Right ventricle myocardium superior (tissue), 1 donor: ENCODE measurements at places on chromosomes 1 and 21. TPM values are rescaled to one million over a fixed set of nuclear protein-coding genes. Genes with fewer than 3 reads are reported as not detected.

- DNase-seq = no peak
These were observed 27.7 kb downstream of the DNAJC11 start for GRCh38 chr1:6673816-6674398.

DNA sequence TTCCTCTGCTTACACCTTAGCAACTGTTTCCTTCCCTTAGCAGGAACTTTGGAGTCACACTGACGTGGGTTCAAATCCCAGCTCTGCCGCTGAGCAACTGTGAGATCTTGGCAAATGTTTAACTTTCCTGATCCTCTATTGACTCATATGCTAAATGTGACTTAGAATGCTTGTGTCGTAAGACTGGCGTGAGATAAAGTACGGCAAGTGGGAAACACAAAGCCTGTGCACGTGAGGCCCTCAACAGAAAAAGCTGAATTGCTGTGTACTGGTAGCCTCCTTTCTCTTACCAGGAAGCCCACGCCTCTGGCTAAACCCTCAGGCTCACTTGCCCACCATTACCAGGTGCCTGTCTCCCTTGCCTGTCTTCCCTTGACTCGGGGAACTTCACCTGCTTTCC lies 135.4 kb upstream of the TNR start:
- DNase-seq = no peak

DNA sequence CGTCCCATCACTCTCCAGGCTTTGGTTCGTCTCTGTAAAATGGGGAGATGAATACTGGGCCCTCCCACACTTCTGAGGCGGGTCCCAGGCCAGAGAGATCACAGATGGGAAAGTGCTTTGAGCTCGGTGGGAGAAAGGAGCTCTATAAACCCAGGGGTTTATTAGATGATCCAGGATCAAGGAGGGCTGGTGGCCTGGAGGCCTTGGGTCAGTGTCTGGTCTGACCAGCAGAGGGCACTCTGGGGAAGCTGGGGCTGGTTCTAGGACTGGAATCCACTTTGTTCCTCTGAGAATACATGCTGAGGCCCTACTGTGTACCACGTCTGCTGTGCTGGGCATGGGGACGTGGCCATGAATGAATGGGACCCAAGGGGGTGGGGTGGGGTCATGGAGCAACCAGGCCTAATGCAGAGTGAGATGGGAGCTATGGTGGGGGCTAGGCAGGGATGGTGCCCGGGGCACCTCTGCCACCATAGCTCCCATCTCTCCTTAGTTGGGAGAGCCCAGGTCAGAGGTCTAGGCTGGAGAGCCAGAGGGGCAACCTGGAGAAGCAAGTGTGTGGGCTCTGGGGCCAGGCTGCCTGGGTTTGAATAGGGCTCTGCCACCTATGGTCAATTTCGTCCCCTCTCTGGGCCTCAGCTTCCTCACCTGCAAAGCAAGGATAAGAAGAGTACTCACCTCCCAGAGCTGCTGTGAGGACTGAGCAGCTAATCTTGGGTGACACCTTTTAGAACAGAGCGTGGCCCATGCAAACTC lies 9.0 kb upstream of the FAM131C start:
- peak; percentile 80 for DNase-seq

GRCh38 chr1:60867782-60868181 lies 214.6 kb upstream of the NFIA start:
- DNase-seq = no peak

DNA sequence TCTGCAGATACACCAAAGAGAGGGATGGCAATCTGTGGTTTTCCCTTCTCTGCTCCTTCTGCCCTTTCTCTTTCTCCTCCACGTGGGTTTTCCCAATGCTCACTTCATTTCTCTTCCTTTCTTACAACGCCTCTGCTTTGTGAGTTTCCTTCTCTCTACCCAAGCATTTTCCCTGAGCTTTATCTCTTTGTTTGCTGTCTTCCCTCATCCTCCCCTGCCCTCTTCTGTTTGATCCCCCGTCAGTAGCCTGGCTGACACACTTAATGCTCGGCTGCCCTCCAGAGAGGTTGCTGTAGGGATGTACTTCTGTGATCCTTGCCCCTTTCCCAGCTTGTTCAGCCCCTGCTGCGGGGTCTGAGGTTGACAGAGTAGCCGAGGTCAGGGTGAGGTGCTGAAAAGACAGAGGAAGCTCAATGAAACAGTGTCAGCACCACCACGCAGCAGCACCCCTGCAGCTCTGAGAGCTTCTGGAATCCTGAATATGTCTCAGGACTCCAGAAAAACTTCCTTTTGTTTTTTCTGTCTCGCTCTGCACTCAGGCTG lies 6.0 kb downstream of the EDARADD start:
- DNase-seq = no peak

GRCh38 chr1:50106095-50106761 lies 2.5 kb upstream of the ELAVL4 start:
- no peak for DNase-seq

DNA sequence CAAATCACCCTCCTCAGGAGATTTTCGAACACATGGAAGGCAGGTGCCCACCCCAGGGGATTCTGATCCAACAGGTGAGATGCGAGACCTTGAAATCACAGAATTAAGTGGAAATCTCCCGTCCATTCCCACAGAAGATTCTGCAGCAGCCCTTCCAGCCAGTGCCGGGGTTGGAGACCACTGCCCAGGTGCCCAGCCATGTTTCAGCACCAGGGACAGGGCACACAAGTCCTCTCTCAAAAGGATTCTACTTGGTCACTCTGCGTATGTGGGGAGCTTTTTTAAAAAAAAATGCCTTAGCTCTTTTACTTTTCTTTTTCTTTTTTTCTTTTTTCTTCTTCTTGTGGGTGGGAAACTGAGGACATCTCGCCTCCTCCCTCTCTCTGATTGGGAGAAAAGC lies 80.7 kb downstream of the VWA5B1 start:
- no peak for DNase-seq

DNA sequence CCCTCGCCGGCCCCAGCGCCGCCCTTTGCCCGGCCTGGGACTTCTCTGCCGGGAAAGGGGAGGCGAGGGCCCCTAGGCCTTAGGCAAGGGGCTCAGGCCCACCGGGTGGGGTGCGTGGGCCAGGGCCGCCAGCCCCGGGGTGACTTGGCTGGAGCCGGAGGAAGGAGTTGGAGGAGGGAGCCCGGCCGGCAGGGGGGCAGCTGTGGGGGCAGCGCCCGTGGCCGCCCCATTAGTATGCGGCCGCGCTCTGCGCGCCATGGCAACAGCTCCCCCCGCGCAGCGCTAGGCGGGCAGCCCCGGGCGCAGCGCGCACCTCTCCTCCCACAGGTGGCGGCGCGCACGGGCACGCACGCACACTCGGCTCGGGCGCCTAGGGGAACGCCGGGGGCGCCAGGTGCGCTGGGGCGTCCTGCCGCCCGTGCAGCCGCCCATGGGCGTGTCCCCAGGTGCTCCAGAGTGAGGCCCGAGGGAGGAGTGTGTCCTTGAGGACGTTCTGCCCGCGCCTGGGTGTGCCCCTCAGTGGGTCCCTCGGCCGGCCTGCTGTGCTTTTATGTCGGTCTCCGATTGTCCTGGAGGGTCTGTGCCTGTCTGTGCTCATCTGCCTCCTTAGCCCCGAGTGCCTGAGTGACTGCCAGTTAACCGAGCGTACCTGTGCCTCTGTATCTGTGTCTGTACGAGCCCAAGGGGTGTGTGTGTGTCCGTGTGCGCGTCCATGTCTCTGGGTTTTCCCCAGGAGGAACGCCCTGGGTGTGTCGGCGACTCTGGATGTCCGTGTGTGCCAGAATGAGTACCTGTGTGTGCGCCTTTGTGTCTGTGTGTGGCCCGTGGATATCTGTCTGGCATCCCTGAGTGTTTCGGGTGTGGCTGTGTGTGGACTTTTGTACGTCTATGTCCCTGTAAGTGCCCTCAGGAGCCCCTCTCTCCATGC lies 38.2 kb upstream of the WASF2 start:
- DNase-seq = peak; percentile 63

GRCh38 chr1:4670265-4670664 lies 15.9 kb downstream of the AJAP1 start:
- DNase-seq = no peak

- no peak for DNase-seq
These were observed 107.8 kb upstream of the VAV3 start for GRCh38 chr1:108072776-108073175.

GRCh38 chr1:32937061-32937460 lies 27.5 kb downstream of the RNF19B start:
- DNase-seq = no peak

- DNase-seq = no peak
These were observed 484.9 kb downstream of the SETD4 start for GRCh38 chr21:35575280-35575915.

DNA sequence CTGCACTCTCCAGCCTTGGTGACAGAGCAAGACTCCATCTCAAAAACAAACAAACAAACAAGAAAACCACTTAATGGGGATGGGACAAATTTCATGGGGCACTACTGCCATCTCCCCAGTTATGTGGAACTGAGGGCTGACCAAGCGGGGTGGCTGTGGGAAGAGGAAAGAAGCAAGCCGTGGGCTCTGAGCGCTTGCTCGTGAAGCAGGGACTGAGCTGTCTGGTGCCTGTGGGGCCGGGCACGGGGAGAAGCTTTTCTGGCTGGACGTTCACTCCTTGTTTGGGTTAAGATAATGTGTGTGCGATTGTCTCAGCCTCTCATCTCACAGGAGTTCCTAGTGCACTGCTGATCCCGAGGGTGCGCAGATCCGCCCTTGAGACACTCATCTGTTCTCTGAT lies 22.0 kb upstream of the KIF26B start:
- DNase-seq = no peak

GRCh38 chr1:87064309-87064708 lies 149.9 kb downstream of the HS2ST1 start:
- DNase-seq = no peak

DNA sequence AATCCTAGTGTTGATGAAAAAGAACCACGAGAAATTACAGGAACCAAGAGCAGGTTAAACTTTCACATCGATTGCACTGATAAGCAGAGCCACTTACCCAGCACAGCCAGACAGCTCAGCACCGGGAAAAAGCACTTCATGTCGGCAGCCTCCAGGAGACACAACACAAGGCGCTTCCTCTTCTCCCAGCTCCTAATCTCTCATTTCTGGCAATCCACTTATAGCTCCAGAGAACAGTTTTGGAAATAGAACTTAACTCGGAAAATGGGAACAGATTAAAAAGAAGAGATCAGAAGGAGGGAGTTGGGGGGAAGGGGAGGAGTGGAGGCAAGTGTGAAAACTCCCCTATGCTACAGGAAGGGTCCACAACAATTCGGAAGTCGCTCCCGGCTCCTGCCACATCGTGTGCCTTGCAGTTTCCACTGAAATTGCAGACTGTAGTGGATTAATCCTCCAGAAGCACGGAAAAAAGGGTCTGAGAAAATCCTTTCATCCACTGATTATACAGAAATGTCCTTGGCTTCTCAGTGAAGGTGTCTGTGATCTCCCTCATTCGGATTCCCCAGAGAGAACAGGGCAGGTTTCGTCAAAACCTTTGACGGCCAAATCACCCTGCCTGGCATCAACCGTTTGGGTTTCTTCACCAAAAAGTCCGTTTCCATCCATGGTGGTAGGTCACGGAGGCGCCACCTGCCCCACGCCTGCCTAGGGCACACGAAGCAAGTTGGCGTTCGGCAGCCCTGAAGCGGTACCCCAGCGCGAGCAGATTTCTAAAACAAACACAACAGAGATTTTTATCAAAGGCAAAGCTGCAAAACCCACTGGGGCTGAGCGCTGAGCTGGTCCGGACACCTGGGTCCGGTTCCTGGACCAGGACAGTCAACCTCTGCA lies 1.1 kb downstream of the IGSF3 start:
- no peak for DNase-seq

- no peak for DNase-seq
These were observed 134.2 kb downstream of the LMO4 start for GRCh38 chr1:87462894-87463293.

DNA sequence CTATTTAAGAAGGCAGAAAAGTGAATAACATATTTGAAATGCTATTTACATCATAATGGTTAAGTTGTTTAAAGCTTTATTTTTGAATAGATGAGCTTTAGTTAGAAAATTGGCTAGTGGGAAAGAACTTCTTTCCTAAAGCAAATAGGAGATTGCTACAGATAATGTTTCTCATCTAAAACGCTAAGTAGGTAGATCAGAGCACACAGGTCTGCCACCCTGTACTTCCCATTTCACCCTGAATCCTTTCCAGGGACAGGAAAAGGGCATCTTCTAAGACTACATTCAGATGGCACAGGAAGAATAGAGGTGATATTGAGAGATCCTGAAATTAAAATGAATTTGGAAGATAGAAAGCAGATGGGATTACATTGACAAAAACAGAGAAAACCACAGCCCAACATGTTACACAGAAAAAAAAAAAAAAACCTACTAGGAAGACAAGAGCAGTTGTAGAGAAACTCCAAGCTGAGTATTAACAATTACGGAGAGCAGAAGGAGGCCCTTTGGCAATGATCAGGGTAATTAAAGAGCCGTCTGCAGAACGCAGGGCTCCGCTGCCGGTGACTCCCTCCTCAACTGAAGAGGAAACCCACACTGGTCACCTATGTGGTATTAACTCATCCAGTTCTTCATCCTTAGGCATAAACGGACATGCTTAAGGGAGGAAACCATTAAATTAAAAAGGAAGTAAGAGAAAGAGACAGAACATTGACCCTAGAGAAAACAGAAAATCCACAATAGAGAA lies 53.6 kb upstream of the MAP10 start:
- no peak for DNase-seq

GRCh38 chr1:7561936-7562728 lies 209.0 kb upstream of the VAMP3 start:
- DNase-seq = no peak

- DNase-seq = no peak
These were observed 119.8 kb upstream of the BACE2 start for GRCh38 chr21:41048145-41048544.

GRCh38 chr1:246597340-246597739 lies 31.1 kb downstream of the CNST start:
- peak; percentile 51 for DNase-seq

- DNase-seq = no peak
These were observed 268.2 kb upstream of the SGIP1 start for GRCh38 chr1:66265796-66266195.

- no peak for DNase-seq
These were observed 105.2 kb downstream of the SUSD4 start for GRCh38 chr1:223258751-223259198.

- no peak for DNase-seq
These were observed 24.8 kb downstream of the S1PR1 start for GRCh38 chr1:101261623-101262022.

- DNase-seq = no peak
These were observed 346.6 kb upstream of the RUNX1 start for GRCh38 chr21:35395728-35396127.

DNA sequence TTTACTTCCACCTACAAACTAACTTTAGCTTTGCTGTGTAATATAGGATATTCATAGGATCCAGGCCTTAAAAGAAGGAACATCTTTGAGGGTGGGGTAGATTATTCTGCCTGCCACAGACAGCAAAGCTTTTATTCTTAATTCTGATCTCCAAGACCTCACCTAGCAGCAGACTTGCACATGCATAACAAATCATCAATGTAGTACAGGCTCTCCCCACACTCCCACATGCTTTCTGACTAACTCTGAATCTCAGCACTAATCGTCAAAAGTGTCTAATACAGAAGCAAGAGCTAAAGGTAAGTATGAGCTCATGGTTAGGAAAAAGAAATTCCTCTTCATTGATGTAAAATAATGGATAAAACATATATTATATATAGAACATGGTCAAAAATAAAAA lies 1468.5 kb upstream of the B3GALT2 start:
- no peak for DNase-seq

- no peak for DNase-seq
These were observed 201.2 kb upstream of the L1TD1 start for GRCh38 chr1:61993331-61993961.

EFHD2 gene
- total RNA-seq = 11.6 TPM

TFAP2E gene
- total RNA-seq = 0.27 TPM

GBP5 gene
- 1.7 TPM for total RNA-seq

F3 gene
- 21.5 TPM for total RNA-seq

SLAMF9 gene
- not detected for total RNA-seq

COA6 gene
- total RNA-seq = 42.0 TPM

TINAGL1 gene
- 268 TPM for total RNA-seq

TNFRSF8 gene
- total RNA-seq = 0.59 TPM

PDC gene
- total RNA-seq = not detected

RORC gene
- total RNA-seq = 15.4 TPM
